Glomerular endothelial cell (primary cell): ENCODE measurements at places on chromosomes 6 and 20.

DNA sequence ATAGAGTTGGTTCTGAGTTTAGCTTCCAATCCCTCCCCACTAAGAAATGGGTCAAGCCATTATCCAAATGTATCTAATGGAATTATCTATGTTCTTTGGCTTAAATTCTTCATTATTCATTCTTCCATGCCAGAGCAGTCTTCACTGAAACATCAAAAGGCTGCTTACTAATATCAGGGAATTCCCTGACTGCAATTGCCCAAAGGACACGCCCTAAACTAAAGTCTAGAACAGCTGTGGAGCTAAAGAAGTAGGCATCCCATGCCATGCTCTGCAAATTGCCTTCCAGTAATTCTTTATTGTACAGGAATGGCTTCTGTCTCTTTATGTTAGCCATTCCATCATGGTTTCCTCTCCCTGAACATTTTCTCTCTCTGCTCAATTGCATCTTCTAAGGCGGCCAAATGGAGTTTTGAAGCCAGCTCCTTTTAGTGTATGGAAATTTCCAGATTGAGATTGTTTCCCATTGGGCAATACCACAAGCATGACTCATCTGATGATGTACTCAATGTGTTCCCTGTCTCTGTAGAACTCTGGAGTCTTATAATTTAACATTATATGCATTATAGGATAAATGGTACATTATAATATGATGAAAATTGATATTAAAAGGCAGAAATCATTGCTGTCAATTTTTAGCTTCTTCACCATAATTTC, 28.8 kb upstream of the TSHZ2 start:
- DNase-seq = no peak

- no peak for DNase-seq
Measured at GRCh38 chr6:169803816-169804340, 52.5 kb downstream of the ERMARD start.

DNA sequence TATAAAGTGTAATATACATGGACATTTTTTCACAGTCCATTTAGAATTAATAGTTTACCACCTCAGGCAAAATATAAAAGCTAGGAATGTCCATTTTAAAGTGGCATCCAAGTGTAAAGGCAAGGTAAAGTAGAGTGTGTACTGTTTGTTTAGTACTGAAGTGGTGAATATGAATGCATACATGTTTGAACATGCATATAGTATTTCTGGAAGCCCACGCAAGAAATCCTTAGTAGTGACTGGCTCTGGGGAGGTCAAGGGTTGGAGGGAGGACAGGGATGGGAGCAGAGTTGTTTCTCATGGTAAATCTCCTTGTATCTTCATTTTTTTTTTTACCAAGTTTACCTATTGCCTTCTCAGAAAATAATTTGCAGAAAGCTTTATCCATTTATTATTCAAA, 129.2 kb downstream of the UNC5CL start:
- no peak for DNase-seq

- DNase-seq = no peak
Measured at GRCh38 chr6:33081098-33081824, 5.5 kb downstream of the HLA-DPB1 start.

DNA sequence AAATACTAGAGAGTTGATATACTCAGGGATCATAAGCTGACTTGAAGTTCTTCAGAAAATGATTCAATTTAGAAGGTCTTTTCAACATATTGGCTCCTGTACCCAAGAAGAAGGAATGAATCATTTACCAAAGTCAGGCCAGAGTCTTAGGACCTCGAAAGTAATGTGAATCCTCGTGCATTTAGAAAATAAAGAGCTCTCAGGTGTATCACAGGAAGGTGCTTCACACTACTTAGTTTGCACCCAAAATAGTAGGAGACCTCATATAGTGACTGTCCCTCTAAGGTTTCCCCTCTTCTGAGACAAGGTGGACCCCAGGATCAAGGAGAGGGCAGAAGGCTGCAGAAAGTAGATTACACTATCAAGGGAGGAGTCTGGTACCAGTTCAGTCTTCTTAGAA, 71.8 kb downstream of the F13A1 start:
- DNase-seq = no peak

- no peak for DNase-seq
Measured at GRCh38 chr6:99282479-99283062, 66.9 kb downstream of the FAXC start.

DNA sequence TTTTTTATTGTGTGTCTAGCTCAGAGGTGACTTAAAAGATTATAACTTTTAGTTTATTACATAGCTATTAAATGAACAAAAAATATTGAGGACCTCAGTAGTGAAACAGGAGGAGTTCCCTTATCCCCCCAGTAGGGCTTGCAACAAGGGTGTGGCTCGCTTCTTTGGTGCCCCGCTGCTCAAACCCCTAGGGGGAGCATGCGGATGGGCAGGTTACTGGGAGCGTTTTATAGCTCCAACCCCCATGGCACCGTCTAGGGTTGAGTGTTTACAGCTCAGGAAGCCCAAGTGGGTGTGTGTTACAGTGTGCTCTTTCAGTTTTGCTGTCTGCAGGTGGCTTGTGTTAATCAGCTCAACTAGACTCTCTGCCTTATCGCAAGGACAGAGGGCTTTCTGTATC, 1513.7 kb downstream of the GRIK2 start:
- no peak for DNase-seq

GRCh38 chr20:13028673-13029072, 19.9 kb downstream of the SPTLC3 start:
- no peak for DNase-seq

- DNase-seq = no peak
Measured at GRCh38 chr6:34246563-34247391, 2.0 kb downstream of the SMIM29 start.

DNA sequence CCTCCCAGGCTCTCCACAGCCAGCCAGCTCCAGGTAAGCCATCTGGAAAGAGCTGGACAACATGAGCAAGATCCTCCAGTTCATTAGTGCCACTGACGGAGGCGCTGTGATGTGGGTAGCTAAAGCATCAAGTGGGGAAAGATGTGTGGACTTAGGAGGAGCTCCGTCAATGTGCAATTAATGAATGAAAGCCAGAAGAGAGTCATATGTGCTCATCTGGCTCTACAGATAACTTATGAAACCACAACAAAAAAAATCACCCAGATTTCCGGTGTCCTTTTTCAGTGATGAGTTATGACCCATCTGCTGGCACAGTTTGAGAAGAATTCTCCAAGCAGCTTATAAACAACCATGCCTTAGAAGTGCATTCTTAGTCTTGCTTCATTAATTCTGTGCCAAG, 311.7 kb upstream of the PLCB4 start:
- DNase-seq = no peak
